ENCODE measurements at places on chromosomes 13 and 19. TPM values are rescaled to one million over a fixed set of nuclear protein-coding genes. Genes with fewer than 3 reads are reported as not detected.

Gene GPR32
- total RNA-seq: not detected

Gene LILRA1
- 3.1 TPM for total RNA-seq

Gene ZNF208
- total RNA-seq: 47.5 TPM

Gene POSTN
- 1.3 TPM for total RNA-seq

Gene LRRC63
- total RNA-seq: 0.22 TPM

Gene EDDM13
- not detected for total RNA-seq

DNA sequence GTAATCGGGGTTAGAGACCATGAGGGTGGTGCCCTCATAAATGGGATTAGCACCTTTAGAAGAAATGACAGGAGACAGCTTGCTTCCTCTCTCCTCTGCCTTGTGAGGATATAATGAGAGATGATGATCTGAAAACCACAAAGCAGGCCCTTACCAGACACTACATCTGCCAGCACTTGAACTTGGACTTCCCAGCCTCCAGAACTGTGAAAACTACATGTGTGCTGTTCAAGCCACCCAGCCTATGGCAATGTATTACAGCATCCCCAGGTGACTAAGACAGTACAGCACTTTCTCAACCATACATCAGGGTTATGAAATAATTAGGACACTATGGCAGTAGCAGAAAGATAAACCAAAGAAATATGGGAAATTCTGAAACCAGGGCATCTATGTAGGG is 7.4 kb downstream of the ZNF564 start:
- no peak for DNase-seq

DNA sequence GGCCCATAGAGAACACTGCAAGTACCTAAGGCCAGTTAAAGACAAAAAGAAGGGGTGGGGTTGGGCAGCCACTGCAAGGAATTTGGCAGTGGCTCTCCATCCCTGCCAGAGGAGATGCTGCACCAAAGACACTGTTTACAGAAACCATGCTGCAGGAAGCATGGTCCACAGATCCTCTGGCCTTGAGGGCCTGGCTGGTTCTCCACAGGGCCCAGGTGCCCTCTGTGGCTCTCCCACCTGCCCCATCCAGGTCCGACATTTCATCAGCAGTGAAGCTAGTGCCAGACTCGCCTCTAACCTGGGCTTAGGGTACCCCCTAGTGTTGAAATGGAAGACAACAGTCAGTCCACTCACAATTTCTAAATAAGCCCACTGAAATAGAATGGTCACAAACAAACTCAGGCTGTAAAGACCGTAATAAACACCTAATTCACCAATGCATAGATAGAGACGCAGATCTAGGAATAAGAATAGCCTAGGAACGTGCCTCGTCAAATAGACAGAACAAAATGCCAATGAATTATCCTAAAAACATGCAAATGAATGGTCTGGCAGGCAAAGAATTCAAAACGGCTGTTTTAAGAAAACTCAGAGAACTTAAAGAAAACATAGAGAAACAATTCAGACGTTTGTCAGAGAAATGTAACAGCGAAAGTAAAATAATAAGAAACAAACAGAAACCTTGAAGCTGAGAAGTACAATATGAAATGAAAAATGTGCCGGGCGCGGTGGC is 23.3 kb downstream of the LYPD4 start:
- no peak for DNase-seq

DNA sequence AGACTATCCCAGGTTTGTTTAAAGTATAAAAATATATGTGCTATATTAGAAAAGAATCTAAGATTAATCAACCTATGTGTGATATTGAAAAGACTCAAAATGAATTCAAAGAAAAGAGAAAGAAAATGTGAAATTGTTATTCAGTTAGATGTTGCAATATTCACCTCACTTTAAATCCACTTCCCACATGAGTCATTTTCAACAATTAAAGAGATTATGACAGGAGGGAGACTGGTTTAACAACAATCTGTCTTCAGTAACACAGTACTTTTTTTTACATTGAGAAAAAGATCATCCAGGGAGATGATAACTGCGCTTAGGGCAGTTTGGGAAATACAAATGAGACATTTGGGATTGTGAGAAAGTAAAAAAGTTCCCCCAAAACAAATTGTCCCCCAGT is 1246.2 kb downstream of the SLITRK1 start:
- DNase-seq: no peak

GRCh38 chr13:37608750-37609339 is 10.3 kb upstream of the POSTN start:
- no peak for DNase-seq

GRCh38 chr13:98977568-98978265 is at the start of gene DOCK9:
Gene DOCK9 (minus strand): TSS chr13:98978064. CDS start chr13:98977909, 155 bp downstream.
- peak; percentile 55 for DNase-seq

- DNase-seq: no peak
Measured at GRCh38 chr13:110942248-110942981, 27.5 kb upstream of the ANKRD10 start.

- DNase-seq: peak; percentile 44
Measured at GRCh38 chr19:55118401-55118991, 1.1 kb upstream of the PPP1R12C start.

DNA sequence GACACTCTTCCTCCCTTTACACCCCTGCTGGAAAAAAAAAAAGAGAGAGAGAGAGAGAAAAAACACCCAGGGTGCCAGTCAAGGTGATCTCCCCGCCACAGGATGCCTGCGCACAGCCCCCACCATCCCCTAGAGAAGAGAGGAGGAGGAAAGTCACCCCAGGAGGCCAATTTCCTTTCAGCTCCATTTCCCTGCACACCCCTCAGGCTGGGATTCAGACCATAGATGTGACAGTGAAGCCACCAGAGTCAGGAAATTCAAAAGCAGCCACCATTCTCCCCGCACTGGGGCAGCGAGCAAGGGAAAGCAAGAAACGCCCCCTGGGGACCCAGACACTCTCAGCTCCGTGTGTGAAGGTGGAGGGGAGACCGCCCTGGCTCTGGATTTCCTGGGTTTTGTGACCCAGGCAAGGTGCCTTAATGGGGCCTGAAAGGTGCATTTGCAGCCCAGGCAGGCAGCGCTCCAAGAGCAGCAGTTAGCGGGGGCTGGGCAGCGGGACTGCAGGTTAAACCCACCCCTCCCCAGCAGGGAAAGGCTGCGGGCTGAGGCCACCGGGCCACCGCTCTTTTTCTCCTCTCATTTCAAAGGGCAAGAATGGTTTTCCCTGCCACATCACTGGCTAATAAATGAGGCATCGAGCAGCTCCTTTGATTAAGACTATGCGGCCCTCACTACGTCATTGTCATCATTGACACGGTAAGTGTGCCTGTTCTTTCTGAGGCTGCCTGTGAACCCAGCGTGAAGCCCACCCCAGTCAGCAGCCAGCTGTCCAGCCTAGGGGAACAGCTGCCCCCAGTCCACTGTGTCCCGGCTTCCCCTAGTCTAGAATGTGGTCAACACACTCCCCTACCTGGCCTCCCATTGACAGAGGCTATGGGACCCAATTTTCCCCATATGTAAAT is 83.8 kb upstream of the TM9SF2 start:
- DNase-seq: no peak

DNA sequence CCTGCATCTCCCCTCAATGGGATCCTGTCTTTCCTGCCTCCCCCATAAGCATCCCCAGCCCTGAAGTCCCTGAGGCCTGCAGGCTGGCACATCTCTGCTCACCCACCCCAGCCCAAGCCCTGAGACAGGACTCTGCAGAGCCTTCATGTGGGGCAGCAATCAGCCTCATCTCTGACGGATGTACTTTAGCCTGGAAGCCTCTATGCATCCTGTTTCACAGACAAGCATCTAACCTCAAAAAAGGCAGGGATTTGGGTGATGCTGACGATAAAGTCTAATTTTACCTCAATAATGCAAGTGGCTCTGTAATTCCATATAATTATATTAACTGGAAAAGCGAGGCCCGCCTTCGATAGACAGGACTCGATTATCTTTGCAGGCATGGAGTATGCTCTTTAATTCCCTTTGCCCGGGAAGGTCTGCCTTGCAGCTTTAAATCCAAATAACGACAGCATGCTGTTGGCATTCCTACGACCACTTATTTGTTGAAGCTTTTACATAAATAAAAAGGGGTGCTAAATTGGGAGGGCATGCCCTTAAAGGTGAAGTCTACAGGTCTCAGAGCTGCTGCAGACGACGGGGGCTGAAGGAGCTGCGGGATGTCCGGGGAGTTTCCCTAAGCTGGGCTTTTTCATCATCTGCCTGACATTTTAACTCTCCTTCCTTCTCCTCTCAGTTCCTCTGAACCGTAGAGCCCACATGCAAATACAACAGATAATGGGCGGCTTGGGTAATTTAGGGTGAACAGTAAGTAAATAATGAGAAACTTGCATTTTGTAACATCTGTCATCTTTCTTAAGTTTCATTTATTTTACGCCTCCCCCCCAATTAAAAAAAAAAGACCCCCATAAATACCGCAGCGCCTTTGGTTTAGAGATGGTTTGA is 211.5 kb downstream of the URI1 start:
- DNase-seq: no peak

GRCh38 chr19:4057931-4058692 is 8.6 kb downstream of the ZBTB7A start:
- peak; percentile 85 for DNase-seq

- DNase-seq: no peak
Measured at GRCh38 chr19:38317104-38317612, 1.4 kb upstream of the YIF1B start.

GRCh38 chr13:72692884-72693514 is 34.4 kb downstream of the MZT1 start:
- DNase-seq: no peak

- DNase-seq: no peak
Measured at GRCh38 chr13:57899096-57899495, 267.6 kb downstream of the PCDH17 start.

DNA sequence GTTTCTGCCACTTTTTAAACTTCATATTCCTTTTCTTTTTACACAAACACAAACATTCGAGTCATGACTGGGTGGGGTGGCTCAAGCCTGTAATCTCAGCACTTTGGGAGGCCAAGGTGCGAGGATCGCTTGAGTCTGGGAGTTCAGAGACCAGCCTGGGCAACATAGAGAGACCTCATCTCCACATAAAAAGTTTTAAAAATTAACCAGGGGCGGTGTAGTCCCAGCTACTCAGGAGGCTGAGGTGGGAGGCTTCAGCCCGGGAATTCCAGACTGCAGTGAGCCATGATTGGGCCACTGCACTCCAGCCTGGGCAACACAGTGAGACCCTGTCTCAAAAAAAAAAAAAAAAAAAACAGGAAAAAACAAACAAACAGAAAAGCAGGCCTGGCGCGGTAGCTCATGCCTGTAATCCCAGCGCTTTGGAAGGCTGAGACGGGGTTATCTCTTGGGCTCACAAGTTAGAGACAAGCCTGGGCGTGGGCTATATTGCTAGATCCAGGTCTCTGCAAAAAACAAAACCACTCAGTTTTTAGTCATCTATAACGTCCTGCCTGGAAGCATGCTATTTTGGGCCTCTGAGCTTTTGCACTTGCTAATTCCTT is 583 bp upstream of the BAX start:
- no peak for DNase-seq
